Left ventricle myocardium inferior (tissue), 1 donor: ENCODE measurements at places on chromosomes 13 and 19.

- no peak for DNase-seq
Measured at GRCh38 chr13:111344471-111345191, 24.2 kb downstream of the TEX29 start.

- DNase-seq: no peak
Measured at GRCh38 chr19:55370305-55370988, at the start of gene IL11. Gene IL11, minus strand, starts transcription at chr19:55370463. Its CDS starts 153 bp downstream, at chr19:55370310.

GRCh38 chr19:10565567-10566407, at the start of gene KRI1:
Gene KRI1, minus strand, starts transcription at chr19:10566010. Its CDS starts 11 bp downstream, at chr19:10565999.
- peak; percentile 99 for DNase-seq

- DNase-seq: no peak
Measured at GRCh38 chr13:98912846-98913245, 65.0 kb downstream of the DOCK9 start.

DNA sequence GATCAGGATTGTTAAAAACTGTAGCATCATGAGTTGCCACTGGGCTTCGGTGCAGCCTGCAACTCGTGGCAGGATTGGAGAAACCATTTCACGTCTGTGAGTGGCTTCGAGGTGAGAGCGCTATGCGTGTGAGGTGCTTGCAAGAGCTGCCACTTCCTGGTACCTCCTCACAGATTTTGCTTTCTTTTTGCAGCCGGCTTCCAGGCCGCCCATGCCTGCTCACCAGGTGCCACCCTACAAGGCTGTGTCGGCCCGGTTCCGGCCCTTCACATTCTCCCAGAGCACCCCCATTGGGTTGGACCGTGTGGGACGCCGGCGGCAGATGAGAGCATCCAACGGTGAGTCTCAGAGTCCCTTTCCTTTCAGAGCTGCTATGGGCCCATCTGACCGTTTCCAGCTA, 57.9 kb upstream of the C1QTNF9 start:
- no peak for DNase-seq

- DNase-seq: no peak
Measured at GRCh38 chr19:1645299-1645698, 7.1 kb downstream of the TCF3 start.

GRCh38 chr13:109212650-109213049, 573.7 kb downstream of the IRS2 start:
- DNase-seq: no peak

DNA sequence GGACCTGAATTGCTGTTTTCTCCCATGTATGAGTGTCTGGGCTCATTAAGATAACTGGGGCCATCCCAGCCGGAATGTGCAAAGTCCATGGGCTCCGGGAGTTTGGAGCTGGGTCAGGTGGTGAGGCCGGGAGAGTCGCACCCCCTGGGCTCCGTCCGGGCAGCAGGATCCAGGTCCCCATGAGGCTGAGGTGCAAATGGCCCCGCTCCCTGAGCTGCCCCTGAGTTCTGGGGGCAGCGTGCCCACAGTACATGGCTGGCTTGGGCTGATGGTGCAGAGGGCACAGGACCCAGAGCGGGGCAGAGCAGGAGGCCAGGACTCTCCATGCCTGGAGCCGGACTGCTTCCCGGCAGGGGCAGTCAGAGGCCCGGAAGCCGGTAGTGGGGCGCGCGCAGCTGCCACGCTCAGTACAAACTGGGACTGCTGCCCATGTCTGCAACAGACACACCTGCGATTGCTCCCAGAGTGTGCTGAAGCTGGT, 136.0 kb downstream of the KDM4B start:
- DNase-seq: no peak

GRCh38 chr13:77172650-77173049, 145.7 kb upstream of the FBXL3 start:
- DNase-seq: no peak
